ENCODE measurements at places on chromosomes 11 and 22.

DNA sequence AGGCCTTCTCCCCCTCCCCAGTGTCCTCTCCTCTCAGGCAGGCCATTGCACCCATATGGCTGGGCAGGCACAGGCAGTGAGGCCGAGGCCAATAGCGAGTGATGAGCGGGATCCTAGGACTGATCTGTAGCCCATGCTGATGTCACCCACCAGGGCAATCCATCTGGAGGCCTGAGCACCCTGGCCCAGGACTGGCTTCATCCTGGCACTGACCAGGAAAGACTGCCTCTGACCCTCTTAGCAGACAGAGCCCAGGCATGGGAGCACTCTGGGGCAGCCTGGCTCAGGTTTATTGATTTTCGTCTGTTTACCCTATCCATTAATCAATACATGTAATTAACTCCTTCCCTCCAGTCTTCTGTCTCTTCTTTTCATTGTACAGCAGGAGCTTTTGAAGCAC lies 5.1 kb upstream of the TIRAP start:
- no peak for DNase-seq

DNA sequence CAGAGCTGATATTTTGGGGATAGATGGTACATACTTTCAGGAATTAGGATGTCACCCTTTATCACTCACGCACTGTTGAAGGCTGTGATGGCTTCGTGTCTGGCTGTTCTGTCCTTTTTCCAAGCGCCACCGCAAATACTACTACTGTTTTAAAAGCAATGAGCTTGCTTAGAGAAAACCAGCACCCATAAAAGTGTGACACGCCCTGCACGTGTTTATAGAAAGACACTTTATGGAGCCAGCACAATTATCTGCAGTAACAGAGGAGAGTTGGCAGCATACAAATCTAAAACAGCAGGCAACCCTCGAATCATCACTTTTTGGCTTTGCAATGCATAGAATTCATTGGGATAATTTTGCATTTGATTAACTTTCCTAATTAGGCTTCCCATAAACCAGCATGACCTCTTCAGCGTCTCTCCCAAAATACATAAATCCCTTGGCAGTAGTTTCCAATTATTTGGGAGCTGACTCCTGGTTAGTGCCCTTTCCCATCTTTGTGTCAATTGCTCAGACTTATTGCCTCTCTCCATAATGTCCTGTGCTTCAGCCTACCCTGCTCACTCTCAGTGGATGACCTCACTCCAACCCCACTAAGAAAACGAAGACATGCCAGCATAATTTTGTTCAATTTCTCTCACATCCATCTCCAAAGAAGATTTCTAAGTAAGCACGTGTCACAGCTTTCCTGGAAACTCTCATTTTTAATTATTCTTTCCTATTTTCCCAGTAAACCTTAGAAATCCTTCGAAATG lies 118.7 kb upstream of the LARGE1 start:
- no peak for DNase-seq

- no peak for DNase-seq
Observed at GRCh38 chr22:31497148-31497938, 1.0 kb downstream of the SFI1 start.

DNA sequence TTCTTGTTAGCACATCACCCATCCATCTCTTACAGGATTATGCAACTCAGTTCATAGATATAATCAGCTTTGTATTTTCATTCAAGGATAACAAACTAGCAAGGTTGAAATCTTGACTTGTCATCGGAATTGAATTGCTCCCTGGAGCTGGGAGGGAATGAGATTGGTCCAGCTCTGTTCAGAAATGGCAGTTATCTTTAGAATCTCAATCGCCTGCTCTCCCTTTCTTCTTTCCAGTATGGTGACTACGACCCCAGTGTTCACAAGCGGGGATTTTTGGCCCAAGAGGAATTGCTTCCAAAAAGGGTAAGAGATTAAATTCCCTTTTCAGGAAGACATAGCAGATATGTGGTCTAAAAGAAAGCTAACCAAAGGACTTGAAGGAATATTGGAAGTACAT lies 51.0 kb downstream of the NF2 start:
- no peak for DNase-seq

GRCh38 chr11:134510233-134511040 lies 98.4 kb upstream of the B3GAT1 start:
- DNase-seq, result no peak

DNA sequence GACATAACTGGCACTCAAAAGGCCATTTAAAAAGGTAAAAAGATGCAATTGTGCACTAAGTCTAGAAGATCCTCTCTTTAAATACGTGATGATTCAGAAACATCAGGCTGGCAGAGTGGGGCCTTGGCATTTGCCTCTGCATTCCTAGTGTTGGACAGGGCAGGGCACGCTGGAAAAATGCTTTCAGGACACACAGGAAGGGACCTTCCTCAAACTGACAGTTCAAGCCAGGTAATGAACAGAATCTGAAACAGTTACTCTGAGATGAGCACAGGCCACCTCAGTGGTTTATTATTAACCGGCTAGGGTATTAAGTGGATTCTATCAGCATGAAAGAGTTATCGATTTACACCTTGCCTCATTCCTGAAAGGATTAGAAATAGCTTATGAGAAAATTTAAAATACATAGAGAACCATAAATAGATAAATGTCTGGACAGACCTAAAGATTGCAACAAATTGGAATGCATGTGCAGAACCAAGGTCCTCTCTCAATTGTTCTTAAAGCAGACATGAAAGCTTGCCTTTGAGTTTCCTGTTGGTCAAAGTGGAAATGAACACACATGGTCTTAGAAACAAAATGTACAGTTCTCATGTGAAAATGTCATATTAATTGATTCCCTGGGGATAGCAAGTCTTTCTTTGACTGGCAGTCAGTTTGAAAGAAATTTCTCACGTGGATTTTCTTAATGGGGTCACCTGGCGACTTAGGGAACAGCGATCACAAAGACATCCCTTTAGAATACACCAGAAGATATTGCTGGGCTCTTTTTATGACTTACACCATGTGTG lies 21.5 kb upstream of the CSNK2A3 start:
- DNase-seq, result no peak

GRCh38 chr11:18366286-18366685 lies 28.1 kb upstream of the LDHA start:
- DNase-seq, result peak; percentile 99

DNA sequence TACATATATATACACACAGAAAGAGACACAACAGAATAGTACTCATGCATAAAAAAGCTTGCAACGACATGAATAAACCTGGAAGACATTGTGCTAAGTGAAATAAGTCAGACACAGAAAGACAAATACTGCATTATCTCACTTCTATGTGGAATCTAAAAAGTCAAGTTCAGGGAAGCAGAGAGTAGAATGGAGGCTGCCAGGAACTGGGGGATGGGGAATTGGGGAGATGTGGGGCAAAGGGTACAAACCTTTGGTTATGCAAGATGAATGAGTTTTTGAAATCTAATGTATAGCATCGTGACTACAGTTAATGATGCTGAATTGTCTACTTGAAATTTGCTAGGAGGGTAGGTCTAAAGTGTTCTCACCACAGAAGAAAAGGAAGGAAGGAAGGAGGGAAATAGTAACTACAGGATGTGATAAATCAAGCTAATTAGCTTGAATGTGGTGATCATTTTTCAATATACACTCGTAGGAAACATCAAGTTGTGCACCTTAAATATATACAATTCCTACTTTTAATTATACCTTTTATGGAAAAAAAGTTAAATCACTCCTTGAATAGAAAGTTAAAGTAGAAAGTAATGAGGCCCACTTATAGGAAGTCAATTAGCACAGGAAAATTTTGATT lies 33.8 kb downstream of the MMP13 start:
- no peak for DNase-seq

DNA sequence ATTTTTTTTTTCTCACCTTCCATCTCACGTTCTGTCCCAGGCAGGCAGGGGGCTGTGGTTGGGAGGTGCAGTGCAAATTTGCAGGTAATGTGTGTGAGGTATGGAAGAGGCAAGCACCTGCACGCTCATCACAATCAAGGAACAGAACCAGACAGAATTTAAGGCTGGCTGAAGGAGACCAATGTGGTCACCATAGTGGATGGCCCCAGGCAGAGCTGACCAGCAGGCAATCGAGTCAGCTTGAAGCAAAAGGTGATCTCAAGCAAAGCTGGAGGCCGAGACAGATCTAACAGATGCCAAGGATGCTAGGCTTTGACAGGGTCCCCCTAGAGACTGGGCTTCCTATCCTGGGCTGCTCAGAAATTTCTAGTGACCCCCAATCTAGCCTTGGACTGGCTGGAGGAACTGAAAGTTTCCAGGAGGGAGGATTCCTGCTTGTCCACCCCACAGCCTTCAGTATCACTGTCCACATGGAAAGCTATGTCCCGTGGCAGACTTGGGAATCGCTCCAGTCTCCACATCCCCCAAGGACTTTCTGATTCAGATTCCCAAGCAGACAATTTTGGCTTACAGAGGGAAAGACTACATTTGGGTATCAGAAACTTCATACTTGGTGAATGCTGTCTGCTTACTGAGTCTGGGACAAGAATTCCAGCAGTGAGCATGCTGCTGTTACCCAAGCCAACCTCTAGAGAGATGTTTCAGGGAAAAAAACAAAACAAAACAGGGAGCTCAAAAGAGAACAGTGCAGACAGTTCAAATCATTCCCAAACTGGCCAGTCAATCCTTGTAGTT lies 9.0 kb upstream of the MICAL3 start:
- DNase-seq, result no peak

- no peak for DNase-seq
Observed at GRCh38 chr22:30192427-30192826, 54.1 kb downstream of the LIF start.
